Foreskin keratinocyte (primary cell): ENCODE measurements at places on chromosomes 1 and 21.

- DNase-seq: no peak
Measured at GRCh38 chr1:24850328-24850920, 79.7 kb downstream of the RUNX3 start.

DNA sequence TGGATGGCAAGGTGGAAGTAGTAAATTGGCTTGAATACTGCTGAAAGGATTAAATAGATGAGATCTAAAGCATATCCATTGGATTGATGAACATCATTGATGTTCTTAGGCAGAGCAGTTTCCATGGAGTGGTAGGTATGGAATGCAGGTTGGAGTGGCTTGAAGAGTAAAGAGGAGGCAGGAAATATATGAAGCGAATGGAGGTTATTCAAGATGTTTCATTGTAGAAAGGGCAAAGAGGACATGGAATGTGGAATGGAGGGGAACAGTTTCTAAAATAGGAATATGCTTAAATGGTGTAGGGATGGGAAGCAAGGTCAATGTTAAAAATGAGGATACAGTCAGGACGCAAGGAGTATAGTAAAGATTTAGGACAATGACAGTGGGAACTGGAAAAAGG is 6.1 kb downstream of the OSBPL9 start:
- no peak for DNase-seq

- no peak for DNase-seq
Measured at GRCh38 chr1:161359291-161359690, 8.4 kb downstream of the CFAP126 start.

DNA sequence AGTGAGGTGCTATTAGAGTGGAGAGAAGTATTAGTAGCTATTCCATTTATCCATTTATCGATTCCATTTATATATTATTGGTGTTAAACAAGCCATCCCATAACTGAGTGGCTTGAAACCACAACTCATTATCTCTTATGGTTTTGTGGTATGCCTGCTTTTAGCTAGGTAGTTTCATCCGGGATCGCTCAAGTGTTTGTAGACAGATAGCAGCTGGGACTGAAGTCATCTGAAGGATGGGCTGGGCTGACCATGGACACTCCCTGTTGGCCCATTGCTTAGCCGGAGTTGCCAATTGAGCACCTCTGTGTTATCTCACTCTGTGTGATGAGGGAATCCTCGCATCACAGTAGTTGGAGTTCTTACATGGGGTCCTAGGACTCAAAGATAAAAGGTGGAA is 622.5 kb downstream of the PLA2G4A start:
- no peak for DNase-seq

DNA sequence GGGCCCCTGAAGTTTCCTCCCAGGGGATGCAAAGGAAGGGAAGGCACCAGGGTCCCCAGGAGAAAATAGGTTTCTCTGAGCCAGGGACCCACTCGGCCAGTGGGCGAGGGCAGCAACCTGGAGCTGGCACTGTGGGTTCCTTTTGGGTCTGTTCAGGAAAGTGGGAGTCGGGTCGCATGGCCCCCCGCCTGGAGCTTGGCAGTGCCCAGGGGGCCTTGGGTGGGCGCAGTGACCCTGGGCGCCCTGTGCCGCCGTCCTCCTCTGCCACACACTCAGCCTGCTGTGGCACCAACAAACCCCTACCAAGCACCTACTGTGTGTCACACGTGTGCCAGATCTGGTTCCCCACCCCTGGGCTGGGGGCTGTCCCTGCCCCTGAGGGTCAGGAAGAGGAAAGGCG is 89.5 kb upstream of the ARHGEF16 start:
- no peak for DNase-seq

DNA sequence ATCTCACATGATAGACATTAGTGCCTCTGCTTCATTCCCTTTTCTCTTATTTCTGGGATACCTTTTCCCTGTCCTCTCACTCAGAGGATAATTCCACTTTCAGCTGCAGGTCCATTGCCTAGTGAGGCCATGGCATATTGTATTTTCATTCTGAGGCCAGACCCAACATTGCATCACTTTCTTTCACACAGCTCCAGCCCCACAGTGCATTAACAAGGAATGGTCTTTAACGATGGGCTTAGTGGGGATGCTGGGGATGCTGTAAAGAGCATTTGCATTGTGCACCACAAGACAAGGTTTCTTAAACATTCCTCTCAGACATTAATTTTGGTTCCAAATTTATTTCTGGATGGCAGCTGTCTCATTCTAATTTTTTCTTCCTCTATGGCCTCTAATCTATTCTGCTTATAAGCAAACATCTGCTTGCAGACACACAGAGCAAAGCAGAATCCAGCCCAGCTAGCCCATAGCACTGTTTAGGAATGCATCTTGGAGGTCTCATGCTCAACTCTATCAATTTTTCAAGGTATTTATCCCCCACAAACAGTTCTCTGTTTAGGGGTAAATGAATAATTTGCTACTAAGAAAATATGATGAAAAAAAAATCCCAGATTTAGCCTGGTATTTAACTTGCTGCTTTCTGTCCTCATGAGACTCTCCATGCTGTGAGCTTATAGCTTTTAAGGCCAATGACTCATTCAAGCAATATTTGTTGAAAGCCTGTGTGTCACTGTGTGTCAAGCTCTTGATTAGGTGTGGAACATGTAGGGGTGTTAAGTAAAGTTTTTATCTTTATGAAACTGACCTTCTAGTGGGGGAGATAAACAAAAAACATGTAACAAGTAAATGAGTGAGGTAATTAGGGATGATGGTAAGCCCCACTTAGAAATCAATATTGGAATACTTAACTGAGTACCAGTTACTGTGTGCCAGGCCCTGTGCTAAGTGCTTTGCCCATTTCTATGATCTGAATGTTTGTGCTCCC is 44.5 kb upstream of the CCDC190 start:
- peak; percentile 84 for DNase-seq

GRCh38 chr1:48070396-48070750 is 73.2 kb upstream of the TRABD2B start:
- no peak for DNase-seq

DNA sequence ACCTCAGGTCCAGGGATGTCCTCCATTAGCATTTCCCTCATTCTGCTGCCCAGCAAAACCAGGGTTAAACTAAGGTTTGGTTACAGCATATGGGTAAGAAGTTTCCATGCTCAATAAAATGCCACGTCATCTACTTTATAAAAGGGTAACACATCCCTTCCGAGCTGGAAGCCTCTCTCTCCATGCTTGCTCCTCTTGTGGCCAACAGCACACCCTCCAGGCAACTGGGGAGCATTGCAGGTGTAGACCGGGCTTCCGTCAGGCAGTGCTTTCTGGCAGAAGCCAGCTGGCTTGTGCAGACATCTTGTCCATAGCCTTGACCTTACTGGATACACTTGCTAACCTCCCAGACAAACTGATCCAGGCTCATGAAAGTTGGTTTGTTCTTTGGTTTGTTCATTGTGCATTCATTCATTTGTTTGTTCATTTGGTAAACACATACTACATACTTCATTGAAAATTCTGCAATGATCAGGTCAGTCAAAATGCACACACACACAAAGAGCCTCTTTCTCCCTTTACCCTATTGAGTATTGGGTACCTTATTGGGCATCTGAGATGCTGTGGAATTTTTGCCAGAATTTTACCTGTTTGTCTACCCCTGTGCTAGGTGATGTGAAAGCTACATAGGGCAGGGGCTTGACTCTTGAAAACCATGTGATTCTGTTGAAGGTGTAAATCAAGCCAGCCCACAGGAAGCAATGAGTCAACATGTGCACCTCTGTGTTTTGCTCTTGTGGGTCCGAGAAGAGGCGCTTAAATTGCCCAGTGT is 422.8 kb downstream of the CAMTA1 start:
- DNase-seq: peak; percentile 68

DNA sequence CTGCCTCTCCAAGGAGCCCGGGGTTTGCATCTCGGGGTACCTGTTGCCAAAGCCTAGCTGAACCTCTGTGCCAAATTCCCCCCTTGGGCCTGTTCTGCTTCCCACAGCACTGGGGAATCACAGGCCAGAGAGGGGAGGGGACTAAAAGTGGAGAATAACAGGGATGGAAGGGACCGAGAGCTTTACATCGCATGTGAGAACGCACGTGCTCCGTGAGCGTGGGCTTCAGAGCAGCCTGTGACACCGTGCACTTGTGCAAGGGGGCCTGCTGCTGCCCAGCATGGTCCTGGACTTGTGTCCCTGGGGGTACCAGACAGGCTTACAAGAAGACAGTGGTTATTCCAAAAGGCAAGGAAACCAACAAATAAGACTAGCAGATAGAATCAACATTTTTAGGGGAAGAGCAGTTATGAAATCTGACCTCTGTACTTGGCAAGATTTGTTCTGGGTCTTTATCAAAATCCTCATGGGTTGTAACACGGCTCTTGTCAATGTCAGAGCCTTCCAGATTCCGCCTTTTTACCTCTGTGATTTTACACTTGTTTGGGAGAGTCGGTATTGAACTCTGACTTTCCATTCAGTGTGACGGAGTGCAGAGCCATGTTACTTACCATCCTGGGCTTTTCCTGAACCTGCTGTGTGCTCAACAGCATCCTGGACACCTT is 36.2 kb upstream of the TNFRSF1B start:
- no peak for DNase-seq

DNA sequence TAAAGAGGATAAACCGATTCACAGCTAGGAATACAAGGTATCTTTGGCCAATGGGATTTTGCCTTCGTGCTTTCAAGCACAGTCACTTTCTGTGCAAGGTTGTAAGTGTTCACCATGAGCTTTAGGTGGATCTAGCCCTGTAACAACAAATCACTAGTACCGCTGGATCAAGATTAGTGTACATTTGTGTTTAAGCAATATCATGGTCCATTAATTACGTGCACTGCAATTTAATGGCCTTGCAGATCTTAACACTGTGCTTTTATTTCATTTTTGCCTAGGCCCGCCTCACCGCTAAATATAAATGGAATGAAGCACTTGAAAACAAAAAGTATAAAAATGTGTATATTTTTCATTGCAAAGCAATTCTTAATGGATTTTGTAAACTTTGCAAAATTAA is 461.1 kb downstream of the DSCAM start:
- DNase-seq: no peak

GRCh38 chr1:12359359-12360133 is 129.7 kb downstream of the VPS13D start:
- DNase-seq: no peak

GRCh38 chr1:41698916-41699860 is 214.7 kb upstream of the EDN2 start:
- DNase-seq: no peak

DNA sequence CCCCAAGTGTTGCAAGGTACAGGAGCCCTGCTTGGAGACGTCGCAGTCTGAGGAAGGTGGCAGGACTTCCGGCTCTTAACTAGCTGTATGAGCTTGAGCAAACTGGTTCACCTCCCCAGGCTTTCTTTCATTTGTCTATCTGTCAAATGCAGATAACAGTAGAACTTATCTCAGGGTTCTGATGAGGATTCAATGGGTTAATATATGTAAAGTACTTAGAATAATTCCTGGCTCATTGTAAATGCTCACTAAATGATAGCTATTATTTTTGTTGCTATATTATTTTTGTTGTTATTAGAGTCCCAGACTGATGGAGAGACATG is 108.5 kb upstream of the IPO9 start:
- no peak for DNase-seq

DNA sequence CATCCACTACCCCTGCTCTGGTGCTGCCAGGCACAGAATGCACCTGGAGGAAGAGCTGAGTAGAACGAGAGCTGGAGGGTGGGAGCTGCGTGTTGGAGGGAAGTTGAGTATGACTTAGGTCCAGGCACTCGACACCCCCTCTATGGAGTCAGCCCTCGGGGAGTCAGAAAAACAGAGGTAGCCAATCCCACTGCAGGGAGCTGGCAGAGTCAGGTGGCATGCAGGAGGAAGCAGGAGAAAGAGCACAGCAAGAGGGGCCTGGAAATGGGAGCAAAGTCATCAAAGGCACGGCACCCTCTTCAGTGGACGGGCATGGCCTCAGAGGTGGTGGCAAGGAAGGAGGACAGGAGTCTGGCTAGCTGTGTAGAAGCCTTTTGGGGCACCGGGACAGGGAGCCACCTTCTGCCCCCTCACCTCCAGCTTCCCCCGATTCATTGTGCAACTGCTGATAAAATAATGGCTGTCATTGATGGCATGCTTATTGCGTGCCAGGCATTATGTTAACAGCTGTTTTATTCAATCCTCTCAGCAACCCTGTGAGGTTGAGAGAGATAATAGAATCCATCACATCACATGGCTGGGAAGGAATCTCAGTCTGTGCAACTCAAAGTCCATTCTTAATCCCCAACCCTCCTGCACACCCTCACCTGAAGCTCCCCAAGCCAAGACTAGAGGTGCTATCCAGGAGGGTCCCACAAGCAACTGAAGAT is 42.0 kb downstream of the C1orf198 start:
- DNase-seq: no peak

- peak; percentile 52 for DNase-seq
Measured at GRCh38 chr1:27161594-27161993, 6.7 kb upstream of the SLC9A1 start.
